Type B pancreatic cell (in vitro differentiated cells): ENCODE measurements at places on chromosomes 12 and 14. TPM values are rescaled to one million over a fixed set of nuclear protein-coding genes. Genes with fewer than 3 reads are reported as not detected.

TAS2R46 gene
- 0.85 and 1.0 TPM in 2 replicates for total RNA-seq

REC8 gene
- total RNA-seq = 84.2 and 221 TPM in 2 replicates

TTC9 gene
- total RNA-seq = 14.9 and 32.0 TPM in 2 replicates

TXNDC16 gene
- 6.3 and 17.2 TPM in 2 replicates for total RNA-seq

RIMKLB gene
- total RNA-seq = 59.8 and 65.2 TPM in 2 replicates

ZNF268 gene
- total RNA-seq = 27.6 and 32.4 TPM in 2 replicates

ITGB7 gene
- 3.2 and 4.2 TPM in 2 replicates for total RNA-seq

GPR65 gene
- not detected in 2 replicates for total RNA-seq

TRIM9 gene
- 3.7 and 6.3 TPM in 2 replicates for total RNA-seq

PTPRO gene
- total RNA-seq = 7.8 and 31.8 TPM in 2 replicates

A2M gene
- 4.9 and 84.9 TPM in 2 replicates for total RNA-seq

BRAP gene
- 20.9 and 23.9 TPM in 2 replicates for total RNA-seq
